ENCODE measurements at places on chromosomes 7 and 10.

DNA sequence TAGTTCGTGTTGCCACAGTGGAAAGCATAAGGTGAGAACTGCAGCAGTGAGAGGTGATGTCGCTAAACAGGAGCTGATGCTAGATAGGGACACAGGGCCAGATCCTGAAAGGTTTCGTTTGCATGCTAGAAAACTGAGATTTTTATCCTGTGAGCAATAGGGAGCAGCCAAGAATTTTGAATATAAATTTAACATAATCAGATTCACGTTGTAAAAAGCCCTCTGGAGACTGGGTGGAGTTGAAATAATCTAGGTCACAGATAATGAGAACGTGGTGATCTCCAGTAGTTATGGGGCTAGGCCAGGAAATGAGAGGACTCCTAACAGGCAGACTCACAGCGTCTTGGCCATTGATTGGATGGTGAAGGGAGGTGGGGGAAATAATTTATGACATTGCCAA lies 92.1 kb upstream of the IMMP2L start:
- no peak for DNase-seq

- DNase-seq, result no peak
Measured at GRCh38 chr7:124457841-124458240, 307.8 kb downstream of the GPR37 start.

GRCh38 chr10:132322586-132323048 lies 9.4 kb upstream of the LRRC27 start:
- DNase-seq, result no peak

DNA sequence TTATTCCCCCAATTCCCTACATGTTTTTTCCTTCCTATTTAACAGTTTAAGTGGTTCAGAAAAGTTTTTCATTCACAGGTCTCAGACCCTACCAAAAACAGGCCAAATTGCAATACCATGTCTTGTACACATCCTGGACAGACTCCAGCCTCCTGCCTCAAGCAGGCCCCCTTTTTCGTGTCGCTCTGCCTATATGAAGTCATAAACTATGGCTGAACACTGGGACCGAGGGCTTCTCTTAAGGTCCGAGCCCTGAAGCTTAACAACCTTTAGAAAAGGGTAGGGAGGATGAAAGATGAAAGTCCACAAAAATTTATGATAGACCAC lies 1.4 kb downstream of the FBXW4 start:
- DNase-seq, result no peak

- DNase-seq, result no peak
Measured at GRCh38 chr7:29356631-29357030, 162.1 kb downstream of the CHN2 start.

- no peak for DNase-seq
Measured at GRCh38 chr10:106401161-106401560, 763.3 kb downstream of the SORCS1 start.

All from NCI-H2227 treated with DMSO at 0.1 percent for 48 hours (cell line).